ENCODE measurements at places on chromosomes 6 and 20.

- DNase-seq = no peak
Observed at GRCh38 chr6:143023695-143024094, 37.0 kb upstream of the AIG1 start.

- DNase-seq = no peak
Observed at GRCh38 chr20:50652702-50653294, 38.5 kb downstream of the RIPOR3 start.

DNA sequence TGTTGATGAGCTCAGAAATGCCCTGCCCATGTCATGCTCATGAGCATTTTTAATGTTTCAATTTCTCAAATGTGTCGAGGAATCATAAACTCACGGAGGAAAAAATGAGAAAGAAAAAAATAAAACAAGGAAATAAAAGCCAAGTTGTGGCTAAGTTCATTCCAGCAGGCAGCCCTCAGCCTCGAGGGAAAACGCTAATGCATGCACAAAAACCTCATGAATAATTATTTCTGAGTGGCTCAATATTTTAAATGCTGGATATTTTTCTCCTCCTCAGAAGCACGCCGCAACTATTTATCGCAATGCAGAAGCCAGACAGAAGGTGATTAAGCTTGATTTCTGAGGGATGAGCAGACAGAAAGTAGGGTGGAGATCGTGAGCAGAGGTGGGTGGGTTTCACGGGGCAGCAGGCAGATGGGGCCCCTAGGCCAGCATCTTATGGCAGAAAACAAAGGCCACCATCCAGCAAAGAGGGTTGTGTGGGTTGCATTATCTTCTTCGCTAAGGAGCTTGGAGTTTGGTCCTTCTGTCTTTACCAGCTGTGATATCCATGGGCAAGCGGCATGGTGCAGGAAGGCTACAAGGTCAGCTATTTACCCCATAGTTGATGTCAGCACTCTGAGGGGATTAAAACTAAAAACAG is 151.5 kb upstream of the LRFN2 start:
- DNase-seq = no peak

GRCh38 chr6:125750692-125751333 is 1.4 kb downstream of the HEY2 start:
- DNase-seq = no peak

DNA sequence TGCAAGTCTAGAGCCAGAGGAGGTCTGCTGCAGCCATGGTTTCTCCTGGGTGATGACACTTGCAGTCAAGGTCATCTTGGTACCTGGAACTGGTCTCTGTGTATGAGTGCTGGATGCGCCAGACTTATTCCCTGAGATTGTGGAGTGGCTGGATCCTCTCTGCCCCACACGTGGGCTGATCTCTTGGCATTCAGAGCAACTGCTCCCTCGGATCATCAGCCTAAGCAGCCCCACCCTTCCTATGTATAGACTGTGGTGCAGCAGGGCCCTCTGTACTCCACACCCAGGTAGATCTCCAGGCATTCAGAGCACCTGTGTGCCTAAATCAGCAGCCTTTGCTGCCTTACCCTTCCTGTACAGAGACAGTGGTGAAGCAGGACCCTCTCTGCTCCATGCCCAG is 12.1 kb upstream of the CST4 start:
- no peak for DNase-seq

DNA sequence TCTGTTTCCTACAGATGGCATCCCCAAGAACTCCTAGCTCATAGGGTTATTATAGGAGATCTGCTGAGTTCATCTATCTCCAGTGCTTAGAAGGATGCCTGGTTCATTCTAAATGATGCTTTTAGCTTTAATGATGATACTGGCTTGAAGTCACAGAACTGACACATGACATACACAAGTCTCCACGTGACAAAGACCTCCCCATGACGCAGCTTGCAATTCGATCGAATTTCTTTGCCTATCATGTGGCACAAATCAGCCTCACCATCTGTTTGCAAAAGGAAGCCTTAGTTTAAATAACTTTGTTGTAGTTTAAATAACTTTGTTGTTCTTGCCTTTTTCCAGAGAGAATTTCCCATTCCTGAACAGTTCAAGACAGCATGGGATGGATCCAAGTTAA is 44.1 kb upstream of the FAM8A1 start:
- no peak for DNase-seq

All from endothelial cell (in vitro differentiated cells).